ENCODE measurements at places on chromosomes 5 and 9.
A peak's percentile ranks its signal among the peaks of the same experiment; 100 is the strongest.

DNA sequence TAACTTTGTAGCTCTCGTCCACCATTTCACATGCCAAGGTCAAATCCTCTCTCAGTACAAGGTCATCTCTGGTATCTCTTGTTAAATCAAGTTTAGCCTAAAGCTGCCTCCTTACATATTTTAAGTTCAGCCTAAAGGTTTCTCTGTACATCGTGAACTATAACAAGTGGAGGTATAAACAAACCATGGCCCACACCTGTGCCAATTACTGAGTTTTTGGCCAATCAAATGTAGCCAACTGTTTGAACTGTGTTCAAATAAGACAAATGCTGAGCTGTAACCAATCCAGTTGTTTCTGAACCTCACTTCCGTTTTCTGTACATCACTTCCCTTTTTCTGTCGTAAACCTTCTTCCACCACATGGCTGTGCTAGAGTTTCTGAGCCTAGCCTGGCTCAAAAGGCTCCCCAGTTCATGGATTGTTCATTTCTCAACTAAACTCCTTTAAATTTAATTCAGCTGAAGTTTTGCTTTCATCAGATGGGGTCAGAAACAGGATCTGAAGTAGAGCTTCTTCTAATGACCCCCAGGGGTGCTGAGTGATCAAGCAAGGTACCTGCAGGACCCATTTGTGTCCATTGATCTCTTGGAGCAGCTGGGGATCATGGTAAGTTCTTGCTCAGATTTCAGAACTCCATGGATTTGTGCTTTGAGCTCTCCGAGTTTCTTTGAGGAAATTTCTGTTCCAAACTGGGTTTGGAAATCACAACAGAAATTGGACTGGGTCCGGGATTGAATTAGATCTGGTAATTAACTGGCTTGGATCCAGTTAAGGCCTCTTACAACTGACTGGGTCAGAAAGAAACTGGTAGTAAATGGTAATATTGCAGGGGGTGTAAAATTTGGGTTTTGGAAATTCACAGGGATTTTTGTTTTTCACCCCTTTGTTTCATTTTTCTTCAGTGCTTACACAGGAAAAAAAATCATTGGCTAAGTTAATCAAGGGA, 11.0 kb upstream of the NANS start:
- peak; percentile 67 for DNase-seq

- no peak for DNase-seq
These were observed 365.7 kb upstream of the PRR16 start for GRCh38 chr5:120098426-120098825.

DNA sequence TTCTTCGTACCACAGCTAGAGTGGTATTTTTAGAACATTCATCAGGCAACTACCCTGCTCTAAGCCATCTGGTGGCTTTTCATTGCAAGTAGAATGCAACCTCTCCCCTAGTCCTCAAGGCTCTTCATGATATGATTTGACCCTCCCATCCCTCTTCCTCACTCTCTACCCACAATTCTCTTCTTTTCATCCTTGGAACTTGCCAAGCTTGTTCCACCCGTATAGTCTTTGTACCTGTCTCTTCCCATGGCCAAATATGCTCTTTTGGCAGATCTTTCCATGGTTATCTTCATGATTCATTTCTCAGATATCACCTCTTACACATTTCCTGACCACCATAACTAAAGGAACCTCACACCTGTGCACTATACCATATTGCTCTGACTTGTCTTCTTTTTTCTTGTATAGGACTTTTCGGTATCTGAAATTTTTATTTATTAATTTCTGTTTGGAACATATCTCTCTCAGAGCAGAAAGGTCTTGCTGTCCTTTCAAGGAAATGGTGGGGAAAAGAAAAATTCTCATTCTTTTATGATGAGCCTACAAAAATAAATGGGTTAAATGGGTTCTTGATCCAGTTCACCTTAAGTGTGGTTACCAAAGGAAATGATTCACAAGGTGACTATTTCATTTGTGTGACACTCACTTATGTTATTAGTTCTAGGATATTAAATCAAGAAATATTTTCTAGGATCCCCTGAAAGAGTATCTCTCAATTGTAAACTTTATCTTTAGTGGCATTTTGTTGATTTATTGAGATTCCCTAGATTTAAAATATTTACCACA, 3.7 kb upstream of the CD274 start:
- no peak for DNase-seq

DNA sequence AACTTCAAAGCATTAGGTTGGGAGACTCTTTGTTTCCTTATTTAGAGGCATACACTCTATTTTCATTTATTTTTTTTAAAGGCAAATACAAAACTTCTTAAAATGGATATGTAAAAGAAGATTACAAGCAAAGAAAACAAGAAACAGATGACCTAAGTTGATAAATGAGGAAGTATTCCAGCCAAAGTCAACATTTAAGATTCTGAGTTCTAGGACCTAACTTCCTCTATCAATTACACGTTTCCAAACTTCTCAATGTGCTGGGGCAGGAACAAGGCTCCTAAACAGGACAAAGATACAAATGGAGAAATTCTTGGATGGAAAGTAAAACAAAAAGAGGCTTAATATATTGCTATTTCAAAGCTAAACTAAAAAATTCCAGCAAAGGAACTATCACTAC, 89.5 kb downstream of the TLE1 start:
- DNase-seq = no peak

- no peak for DNase-seq
These were observed 20.1 kb upstream of the HMCN2 start for GRCh38 chr9:130245474-130245873.

GRCh38 chr5:33072726-33073125, 361.6 kb downstream of the NPR3 start:
- DNase-seq = no peak

DNA sequence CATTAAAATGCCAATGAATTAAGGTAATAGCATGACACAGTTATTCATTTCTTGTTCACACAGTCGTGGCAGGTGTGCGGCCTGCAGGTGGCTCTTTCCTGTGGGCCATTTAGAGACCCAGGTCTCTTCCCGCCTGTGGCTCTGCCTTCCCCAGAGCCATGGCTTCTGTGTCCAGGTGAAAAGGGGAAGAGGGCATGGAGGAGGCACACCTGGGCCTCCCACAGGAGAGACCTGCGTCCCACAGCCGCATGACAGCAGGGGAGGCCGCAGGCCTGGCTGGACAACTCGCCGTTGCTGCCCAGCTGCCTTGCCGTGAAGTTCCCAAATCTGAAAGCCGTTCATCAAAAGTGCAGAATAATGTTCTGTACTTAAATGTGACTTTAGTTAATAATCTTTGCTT, 14.4 kb upstream of the PLEKHG4B start:
- DNase-seq = no peak

DNA sequence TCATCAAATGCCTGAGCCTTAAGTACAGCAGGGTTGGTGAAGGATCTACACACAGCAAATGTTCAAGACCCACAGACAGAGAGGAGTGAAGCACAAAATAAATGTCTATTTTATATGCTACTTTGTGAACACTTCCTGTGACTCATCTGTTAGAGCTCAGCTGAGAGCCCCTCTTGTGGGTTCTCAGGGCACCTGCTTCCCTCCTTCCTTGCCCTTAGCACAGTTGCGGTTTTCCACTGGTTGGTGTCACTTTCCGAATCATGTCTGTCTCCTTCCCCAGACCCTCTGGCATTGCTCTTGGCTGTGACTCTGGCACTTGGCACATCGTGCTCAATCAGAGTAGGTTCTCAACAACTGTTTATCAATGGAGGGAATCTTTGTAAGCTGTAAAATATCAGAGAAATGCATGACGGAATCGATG, 128.5 kb upstream of the STC2 start:
- no peak for DNase-seq

- DNase-seq = no peak
These were observed 43.4 kb upstream of the IL17B start for GRCh38 chr5:149422366-149423048.

GRCh38 chr9:35826071-35826701, 2.3 kb downstream of the FAM221B start:
- peak; percentile 55 for DNase-seq

DNA sequence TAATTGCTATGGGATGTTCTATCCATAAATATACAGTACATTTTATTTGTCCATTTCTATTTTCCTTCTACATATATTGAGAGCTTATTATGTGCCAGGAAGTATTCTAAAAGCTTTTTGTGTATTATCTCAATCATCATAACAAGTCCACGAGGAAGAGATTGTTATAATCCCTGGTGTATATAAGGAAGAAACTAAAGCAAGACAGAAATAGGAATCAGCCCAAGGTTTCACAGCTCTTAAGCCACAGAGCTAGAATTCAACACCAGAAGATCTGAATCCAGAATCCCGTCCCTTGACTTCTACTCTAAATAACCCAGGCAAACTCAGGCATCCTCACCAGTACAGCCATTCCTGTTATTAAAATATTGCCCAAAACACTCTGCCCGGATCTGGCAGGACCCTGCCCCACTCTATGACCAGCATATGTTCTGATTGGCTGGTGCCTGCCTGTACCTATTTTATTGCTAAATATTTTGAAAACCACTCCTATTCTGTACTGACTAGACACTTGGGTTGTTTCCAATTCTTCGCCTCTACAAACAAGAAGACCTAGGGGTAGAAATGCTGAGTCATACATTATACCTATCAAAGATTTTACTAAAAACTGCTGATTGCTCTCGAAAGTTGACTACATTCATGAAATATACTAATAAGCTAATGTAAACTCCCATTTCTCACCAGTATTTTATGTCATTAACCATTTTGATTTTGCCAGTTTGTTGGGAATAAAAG, 297.4 kb downstream of the ENC1 start:
- no peak for DNase-seq

GRCh38 chr5:100647461-100648230, 112.5 kb downstream of the FAM174A start:
- DNase-seq = peak; percentile 33

DNA sequence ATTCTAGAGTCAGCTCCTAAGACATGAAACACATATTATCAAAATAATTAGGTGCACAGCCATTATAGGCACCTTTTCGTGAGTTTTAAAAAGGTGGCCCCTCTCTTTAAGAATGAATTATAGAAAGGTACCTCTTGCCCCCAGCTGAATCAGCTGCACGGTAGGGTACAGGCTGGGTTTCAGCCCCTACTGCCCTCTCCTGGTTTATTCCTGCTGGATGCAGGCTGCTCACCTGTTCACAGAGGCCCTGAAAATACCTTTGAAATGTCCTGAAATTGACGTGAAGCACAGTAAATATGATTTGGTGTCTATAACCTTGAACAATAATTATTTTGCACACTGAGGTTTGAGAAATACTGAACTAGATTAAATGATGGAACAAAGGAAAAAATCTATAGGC, 504.8 kb upstream of the SGCD start:
- no peak for DNase-seq

- DNase-seq = no peak
These were observed 140.1 kb upstream of the MOCS2 start for GRCh38 chr5:53249529-53250200.

- DNase-seq = no peak
These were observed 59.8 kb upstream of the ZBED3 start for GRCh38 chr5:77146896-77147295.

DNA sequence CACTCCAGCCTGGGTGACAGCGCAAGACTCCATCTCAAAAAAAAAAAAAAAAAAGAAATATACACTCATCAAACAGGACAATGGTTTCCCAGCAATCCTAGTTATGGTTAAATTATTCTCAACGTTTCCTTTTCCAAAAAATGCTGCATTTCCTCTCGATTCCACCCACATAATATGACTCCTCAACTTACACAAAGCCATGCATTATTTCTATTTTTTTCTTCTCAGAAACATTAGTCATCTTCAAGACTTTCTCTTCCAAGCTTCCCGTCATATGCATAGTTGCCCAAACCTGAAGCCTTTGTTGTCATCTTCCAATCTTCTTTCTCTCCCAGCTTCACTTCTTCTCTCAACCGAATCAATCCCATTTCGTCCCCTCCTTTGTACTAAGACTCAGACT, 61.4 kb upstream of the RANBP6 start:
- DNase-seq = no peak

- no peak for DNase-seq
These were observed 42.1 kb upstream of the CTNNA1 start for GRCh38 chr5:138711087-138711486.

DNA sequence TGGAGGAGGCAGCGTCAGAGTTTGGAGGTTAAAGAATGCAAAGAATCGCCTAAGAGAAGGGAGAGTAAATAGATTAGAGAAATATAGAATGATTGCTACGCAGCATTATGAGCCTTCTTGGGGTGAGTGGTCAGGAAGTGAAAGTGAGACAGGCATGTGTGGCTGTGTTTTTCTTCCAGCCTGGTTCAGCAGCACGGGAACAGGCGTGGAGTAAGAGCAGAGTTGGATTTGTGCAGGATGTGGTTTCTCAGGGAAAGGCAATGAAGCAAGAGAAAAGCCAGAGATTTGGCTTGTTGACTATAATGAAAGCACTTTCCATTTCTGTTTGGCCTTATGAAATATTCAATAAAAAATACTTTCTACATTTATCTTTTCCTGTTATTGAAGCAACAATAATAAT, 34.3 kb upstream of the FRMD3 start:
- no peak for DNase-seq

GRCh38 chr5:125011419-125011818, 265.0 kb upstream of the ZNF608 start:
- no peak for DNase-seq

- DNase-seq = no peak
These were observed 274.4 kb downstream of the HINT1 start for GRCh38 chr5:130890610-130891009.

GRCh38 chr5:38367410-38367809, 109.1 kb downstream of the EGFLAM start:
- DNase-seq = no peak

- DNase-seq = no peak
These were observed 6.4 kb downstream of the LMBRD2 start for GRCh38 chr5:36145311-36145710.

- no peak for DNase-seq
These were observed 21.7 kb downstream of the SKIC3 start for GRCh38 chr5:95533106-95533505.

- DNase-seq = no peak
These were observed 57.4 kb downstream of the ROPN1L start for GRCh38 chr5:10499066-10499465.

- no peak for DNase-seq
These were observed 70.4 kb downstream of the ANGPTL2 start for GRCh38 chr9:127051881-127052595.

- no peak for DNase-seq
These were observed 16.2 kb upstream of the CPLX2 start for GRCh38 chr5:175855041-175855720.

DNA sequence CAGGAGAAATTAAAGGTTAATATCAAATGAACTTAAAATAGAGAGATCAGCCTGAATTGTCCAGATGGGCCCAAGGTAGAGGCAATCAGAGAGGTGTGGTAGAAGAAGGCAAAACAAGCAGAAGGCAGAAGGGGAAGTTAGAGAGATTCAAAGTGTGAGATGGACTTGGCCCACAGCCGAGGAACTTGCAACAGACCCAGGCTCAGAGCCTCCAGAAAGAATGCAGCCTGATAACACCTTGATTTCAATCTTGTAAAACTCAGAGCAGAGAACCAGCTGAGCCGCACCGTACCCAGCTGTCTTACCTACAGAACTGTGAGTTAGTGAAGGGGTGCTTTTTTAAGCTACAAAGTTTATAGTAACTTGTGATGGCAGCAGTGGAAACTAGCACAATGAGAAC, 190.9 kb downstream of the RFK start:
- DNase-seq = no peak
